OCI-LY7 (cell line): ENCODE measurements at places on chromosomes 1 and 21.
A peak's percentile ranks its signal among the peaks of the same experiment; 100 is the strongest.

DNA sequence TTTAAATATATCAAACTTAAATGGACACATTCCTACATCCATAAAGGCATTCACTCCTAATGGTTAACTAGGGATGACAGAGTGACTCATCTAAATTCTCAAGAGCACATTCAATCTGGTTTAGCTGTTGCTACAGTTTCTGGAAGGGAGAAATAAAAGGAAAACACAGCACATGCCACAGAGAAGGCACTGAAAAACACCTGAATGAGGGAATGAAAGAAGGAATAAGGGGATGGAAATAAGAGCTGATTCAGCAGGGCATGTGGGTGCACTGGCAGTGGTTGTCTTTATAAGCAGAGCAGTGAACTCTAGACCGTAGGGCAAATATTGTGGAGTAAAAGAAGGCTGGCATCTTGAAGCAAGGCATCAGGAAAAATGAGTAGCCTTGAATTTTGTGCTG is 79.3 kb downstream of the LHX4 start:
- DNase-seq: no peak

DNA sequence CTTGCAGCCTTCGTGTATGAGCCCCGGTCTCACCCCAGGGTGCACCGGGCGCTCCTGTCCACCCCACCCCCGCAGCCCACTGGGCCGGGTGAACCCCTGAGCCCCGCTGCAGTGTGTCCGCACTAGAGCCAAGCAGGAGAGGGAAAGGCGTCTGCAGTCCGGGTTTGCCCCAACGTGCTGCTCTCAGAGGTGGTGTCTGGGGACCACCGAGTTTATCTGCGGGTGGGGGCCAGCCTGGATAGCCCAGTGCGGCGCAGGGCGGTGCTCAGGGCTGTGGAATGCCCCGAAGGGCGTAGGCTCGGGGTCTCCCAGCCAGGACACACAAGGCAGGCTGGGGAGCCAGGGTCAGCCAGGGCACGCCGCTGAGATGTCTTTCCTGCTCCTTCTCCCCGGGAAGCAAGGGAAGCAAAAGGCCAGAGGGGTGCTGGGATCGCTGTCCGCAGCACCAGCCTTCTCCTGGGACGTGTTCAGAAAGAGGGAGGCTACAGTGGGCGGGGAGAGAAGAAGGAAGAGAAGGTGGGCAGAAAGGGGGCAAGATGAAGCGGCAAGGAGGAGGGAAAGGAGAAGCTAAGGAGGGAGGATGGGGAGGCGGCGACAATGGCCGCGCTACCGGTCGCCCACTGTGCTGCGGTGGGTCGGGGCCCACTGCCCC is 56.6 kb downstream of the MAB21L3 start:
- no peak for DNase-seq

- DNase-seq: no peak
These were observed 854 bp downstream of the MYCL start for GRCh38 chr1:39900662-39901463.

DNA sequence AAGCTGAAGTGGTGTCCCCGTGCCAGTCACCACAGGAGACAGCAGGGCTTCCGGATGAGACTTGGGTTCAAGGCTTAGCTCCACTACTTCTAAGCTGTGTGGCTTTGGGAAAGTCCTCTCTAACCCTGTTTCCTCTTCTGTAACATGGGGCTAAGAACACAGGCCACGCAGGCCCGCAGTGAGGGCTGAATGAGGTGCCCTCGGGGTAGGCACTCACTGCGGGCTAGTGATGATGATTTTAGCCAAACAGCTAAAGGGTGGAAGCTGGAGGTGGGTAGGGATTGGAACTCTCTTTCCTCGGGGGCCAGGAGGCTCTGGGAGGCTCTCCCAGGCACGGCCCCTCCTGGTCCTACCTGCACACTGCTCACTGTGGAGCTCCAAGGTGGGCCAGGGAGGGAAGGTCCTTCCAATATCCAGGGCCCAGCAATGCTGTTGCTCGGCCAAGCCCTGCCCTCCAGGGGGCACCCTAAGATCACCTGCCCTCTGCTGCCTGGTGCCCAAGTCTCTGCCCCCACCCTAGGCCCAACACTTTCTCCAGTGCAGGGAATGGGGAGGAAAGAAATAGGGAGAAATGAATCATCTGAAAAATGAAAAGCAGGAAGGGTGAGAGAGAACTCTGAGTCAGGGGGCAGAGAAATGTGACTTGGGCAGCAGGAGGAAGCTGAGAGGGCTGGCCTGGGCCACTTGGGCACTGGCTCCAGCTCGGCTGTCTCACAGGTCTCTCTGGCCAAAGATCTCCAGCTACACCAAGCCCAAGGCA is 19.2 kb upstream of the EVA1B start:
- peak; percentile 55 for DNase-seq

DNA sequence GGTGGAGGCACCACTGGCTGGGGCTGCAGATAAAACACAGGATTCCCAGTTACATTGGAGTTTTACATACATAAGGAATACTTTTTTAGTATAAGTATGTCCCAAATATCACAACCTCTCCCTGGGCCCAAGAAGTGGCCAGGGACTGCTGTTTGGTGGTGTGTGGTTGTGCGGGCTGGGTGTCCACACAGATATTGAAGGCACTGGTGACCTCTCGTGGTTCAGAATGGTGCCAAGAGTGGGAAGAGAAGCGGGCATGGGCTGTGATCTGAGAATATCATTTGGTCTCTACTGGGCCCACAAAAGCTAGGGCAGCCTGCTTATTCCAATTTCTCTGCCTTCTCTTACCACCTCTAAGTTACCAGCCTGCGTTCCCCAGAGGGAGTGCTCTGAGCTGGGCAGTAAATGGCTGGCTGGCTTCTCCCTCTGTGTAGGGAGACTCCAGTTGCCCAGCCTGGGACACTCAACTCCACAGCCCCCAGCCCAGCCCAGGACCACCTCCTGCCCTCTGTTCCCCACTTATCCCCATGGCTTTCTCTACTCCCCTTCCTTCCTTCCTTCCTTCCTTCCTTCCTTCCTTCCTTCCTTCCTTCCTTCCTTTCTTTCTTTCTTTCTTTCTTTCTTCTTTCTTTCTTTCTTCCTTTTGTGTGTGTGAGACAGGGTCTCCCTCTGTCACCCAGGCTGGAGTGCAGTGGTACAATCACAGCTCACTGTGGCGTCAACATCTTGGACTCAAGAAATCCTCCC is 42.8 kb upstream of the RD3 start:
- no peak for DNase-seq

DNA sequence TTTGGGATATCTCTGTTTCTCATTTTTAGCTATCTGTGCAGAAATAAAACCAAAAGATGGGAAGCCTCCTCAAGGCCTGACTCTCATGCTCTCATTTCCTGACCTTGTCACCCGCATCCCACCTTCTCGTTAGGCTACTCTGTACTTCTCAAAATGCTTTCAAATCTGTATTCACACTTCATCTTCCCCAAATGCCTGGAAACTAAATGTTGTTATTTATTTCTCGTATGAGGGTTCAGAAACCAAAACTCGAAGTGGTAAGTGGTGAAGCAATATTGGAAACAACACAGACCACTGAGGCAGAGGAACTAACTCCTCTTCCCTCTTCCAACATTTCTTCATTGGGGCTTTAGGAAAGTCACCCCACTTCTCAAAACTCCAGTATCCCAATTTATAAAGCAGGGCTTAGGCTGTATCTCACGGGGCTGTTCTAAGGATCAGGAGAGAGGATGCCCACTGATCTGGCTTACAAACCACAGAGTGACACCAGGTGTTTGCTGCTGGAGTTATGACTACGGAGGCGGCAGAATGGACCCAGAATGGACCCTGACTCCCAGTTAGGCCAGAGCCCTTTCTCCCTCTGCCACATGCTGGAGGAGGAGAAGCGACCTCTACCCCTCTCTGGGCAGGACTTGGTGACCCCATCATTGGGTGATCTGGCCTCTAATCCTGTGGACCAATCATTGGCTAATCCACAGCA is 3.5 kb downstream of the SLAMF7 start:
- no peak for DNase-seq

GRCh38 chr21:34797921-34798535 is 129.2 kb downstream of the CLIC6 start:
- no peak for DNase-seq

GRCh38 chr21:34944015-34944755 is 104.9 kb downstream of the RUNX1 start:
- DNase-seq: no peak

DNA sequence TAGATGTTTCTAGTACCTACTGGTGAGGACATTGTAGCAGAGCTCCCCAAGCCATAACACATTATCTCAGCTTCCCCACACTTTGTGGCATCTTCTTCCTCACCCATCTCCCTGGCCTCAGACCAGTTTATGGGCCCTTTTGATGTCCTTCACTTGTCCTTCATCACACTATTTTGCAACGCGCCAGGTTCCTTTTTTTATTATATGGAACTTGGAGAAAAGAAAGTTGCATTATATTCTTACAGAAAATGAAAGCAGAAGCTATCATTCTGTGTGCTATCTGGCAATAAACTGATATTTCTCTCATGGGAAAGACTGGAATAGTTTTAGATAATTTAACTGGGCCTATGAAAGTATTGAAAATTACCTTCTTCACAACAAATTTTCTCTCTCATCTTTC is 196.9 kb upstream of the ETV3 start:
- DNase-seq: no peak

- DNase-seq: no peak
These were observed 1182.6 kb upstream of the B3GALT2 start for GRCh38 chr1:194369060-194369459.

DNA sequence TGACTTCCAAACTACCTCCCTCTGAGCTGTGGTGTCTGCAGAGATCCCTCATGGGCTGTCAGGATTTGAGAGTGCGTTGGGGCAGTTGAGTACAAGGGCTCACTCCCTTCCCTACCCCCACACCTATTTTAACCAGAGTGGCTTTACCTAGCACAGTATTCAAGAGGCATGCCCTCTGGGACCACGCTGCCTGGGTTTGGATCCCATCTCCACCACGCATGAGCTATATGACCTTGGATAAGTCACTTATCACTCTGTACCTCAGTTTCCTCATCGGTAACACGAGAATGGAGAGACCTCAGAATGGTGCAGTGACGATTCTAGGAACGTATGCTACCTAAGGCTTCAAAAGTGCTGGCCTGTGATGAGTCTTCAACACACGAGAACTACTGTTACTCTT is 147.3 kb upstream of the WNT4 start:
- DNase-seq: no peak

- no peak for DNase-seq
These were observed 160.2 kb upstream of the VAMP3 start for GRCh38 chr1:7610936-7611335.

DNA sequence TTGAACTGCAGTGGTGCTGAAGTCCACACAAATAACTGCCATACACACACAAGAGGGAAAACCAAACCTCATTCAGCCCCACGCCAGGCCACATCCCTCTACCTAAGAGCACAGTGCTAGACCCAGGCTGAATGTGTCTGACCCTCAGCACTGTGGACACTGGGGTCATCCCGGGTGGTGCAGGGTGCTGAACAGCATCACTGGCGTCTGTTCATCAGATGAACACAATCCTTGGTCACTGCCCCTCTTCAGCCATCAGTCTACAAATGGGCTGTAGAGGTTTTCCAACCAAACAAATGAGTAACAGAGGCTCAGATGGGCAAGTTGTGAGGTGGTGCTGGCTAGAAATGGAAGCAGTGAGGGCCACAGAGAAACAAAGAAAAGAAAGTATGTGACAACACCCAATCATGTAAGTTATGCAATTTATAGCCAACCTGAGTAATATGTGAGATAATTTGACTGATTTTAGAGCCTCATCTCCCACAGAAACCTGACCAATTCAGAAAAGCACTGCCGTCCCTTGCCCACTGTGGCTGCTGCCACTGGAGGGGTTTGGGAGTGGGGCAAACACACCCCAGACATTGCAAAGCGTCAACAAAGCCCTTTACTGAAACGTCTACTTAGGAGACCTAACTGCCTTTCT is 27.9 kb downstream of the GNB1 start:
- no peak for DNase-seq

DNA sequence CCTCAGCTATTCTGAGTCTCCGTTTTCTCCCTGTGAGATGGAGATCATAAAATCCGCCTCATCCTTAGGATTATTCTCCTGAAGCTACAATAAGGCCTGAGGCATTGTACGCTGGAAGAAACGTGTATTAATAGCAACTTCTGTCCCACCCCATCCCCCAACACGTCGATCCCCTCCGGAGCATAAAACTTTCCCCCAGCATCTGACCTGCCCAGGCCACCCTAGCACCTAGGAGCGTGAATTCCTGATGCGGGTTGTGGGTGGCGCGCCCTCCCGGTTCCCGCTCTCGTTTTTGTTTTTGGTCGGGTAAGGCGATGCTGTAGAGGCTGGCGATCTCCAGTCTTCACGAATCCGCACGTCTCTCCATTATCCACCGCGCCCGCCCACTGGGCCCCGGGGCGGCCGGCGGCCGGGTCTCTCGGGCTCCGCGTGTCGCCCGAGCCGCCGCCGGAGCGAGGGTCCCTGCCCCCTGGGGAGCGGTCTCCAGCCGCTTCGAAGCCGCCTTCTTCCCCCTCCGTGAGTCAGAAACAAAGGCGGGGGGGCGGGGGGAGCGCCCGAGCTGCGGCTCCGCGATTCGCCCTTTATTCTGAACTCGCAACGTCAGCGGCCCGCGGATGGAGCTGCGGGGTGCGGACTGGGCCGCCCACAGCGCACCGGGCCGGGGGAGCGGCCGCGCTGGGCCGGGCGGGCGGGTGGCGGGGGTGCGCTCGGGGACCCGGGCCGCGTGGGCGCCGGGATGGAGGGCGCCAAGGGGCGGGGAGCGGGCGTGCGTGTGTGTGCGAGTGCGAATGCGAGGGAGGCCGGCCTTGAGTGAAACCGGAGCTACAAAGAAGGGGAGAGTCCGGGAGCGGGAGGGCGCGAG is at the start of gene PLEKHO1:
Gene PLEKHO1 (plus strand): TSS at position 646 of the 862 bp plus-strand sequence. CDS start 342 bp downstream, outside the sequence.
- peak; percentile 77 for DNase-seq

DNA sequence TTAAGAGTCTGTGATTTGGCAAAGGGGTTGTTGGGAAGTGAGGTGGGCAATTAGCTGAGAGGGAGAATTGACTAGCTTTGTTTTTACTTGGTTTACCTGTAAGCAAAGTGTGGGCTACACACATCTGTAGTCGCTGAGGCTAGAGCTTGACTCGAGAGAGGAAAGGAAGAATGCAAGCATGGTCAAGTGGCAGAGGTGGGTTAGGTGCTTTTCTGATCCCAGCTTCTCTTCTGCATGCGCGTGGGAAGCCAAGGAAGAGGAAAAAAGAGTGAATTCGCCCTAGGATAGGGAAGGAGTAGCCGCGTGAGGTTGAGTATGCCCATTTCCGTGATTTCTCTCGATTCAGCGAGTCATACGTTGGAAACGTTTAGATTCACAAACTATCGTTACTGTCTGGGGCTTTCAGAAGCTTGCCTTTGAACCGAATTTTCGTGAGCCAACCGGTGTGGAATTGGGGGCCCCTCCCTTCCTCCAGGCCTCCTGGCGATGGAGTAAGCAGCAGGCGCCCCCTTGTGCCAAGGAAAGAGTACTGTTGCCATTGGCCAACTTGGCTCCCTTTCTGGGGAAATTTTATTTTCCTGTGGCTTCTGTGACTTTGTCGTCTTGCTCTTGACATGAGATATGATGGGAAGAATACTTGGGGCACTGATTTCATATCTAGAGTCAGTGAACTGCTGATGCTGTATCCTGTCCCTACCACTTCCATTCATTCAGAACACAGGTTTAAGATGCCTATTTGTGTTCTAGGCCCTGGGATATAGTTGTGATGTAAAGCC is 1.3 kb downstream of the PIGV start:
- peak; percentile 93 for DNase-seq

- no peak for DNase-seq
These were observed 22.7 kb downstream of the DLGAP3 start for GRCh38 chr1:34906756-34907155.
